ENCODE measurements at places on chromosomes 1 and 21.

DNA sequence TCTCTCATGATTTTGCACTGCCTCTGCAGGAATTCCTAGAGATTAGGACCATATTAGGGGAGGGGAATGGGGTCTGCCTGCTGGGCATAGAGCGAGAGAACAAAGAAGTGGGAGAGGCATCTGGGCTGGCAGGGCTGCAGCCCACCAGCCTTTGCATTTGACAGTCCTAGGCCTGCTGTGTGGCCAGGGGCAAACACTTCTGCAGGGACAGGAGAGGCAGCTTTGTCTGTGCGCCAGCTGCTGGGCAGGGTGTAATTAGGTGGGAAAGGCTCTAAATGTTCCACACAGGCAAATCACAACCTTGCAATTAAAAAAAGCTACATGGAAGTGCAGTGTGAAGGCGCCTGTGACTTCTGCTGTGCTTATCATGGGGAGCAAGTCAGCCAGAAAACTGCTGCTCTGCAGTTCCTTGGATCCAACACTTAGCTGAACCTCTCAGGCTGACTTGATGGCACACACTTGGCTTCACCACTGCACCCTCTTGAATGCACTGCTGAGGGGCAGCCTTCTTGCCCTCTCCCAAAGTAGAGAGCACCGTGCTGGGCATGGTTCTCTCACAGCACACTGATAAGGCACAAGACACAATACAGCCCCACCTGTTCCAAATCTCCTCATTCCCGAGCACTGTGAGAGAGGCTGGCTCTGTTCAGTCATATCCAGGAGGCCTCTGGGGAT lies 73.6 kb upstream of the TLR5 start:
- no peak for DNase-seq

GRCh38 chr1:170604065-170604464 lies 59.9 kb upstream of the PRRX1 start:
- DNase-seq, result no peak

DNA sequence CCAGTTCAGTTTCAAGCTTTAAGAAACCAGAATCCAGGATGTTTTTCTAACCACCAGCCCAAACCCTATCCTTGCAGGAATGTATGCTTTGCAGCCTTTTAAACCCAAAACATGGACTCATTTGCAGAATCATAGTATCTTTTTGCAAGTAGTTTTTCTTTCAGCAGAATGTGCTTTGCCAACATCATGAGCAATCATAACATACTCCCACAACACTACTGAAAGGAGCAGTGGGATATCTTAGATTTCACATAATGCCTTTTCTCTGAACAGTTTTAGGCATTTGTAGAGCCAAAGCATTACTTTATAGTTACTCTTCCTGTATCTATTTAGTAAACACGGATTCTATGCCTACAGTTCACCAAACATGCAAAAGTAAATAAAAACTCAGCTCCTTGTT lies 10.0 kb upstream of the SH2D2A start:
- no peak for DNase-seq

DNA sequence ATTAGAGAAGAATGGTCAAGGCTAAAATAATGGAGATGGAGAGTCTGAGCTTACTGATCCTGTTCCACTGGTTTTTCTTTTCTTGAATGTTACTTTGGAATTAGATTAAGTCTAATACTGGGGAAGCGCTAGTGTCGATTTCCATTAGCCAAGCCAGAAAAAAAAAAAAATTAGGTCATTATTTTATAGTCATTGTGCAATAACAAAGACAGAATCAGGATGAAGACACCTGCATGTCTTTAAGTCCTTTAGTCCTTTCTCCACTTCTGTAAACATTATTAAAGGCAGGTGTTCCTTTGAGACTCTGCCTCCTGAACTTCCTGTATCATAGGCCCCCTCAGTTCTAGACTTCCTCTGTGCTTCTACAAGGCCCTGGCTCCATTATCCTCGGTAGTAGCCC lies 42.8 kb downstream of the MYSM1 start:
- DNase-seq, result no peak

DNA sequence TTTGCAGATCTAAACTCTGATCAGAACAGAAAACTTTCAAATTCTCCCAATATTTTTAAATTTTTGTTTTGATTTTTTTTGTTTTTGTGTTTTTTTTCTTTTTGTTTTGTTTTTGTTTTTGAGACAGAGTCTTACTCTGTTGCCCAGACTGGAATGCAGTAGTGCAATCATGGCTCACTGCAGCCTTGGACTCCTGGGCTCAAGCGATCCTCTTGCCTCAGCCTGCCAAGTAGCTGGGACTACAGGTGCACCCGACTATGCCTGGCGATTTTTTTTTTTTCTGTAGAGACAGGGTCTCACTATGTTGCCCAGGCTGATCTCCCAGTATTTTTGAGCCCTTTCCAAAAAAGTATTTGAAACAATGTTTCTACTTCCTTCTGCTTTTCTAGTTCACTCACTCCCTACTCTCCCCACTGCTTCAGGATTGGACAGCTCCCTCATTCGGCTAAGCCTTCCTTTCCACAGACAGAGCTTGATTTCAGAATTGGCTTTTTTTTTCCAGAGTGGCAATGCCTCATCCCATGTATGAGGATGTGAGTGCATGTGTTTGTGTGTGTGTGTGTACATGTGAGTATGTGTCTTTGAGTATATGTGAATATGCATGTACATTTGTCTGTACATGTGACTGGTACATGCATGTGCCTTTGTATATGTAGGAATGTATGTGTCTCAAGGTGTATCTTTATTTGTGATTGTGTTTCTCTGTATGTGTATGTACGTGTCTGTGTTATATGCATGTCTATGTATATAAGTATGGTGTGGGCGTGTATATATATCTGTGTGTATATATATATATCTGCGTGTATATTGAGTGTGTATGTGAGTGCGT lies 11.9 kb downstream of the LHX4 start:
- no peak for DNase-seq

- no peak for DNase-seq
Observed at GRCh38 chr1:35533586-35533985, 23.6 kb downstream of the KIAA0319L start.

DNA sequence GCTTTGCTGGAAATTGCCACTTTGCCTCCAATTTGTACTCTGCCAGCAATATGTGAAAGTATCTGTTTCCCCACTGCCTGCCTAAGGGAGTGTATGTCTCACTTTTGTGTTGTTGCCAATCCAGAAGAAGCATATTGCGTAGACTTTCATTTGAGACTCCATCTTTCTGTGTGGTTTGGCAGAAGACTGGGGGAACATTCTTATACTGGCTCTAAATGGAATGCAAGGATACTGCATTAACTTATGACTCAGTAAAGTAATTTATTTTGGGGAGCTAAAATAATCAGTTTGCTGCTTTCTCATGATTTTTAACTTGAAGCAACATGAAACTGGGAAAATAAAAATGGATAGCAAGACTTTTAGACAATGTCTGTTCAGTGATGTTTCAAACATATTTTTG lies 107.7 kb upstream of the TMPRSS2 start:
- no peak for DNase-seq
